Activated T-helper 1 cell treated with anti-CD3 and anti-CD28 coated beads, Interleukin-2, amount 50 U/mL, for 16 hours (primary cell): ENCODE measurements at places on chromosomes 12 and 14.

- DNase-seq = no peak
Observed at GRCh38 chr14:81095539-81095938, 125.2 kb downstream of the GTF2A1 start.

DNA sequence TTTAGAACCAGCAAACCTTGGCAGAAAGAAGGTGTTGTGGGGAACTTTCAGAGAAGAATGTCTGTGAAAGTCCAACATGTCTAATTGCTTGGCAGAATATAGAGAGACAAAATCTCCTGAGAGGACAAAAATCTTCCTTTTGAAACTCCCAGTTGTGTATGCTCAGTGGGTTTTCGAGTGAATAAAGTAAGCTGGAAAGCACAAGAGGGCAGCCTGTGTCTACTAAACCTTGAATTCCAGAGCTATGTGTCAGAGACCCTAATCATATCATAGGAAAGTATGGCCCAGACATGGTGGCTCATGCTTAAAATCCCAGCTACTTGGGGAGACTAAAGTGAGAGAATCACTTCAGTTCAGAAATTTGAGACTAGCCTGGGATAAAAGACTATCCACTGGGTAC is 661.2 kb downstream of the SLC16A7 start:
- no peak for DNase-seq

GRCh38 chr14:46734286-46734685 is 82.7 kb upstream of the RPL10L start:
- no peak for DNase-seq

- DNase-seq = no peak
Observed at GRCh38 chr14:58563978-58564377, 73.8 kb upstream of the DACT1 start.

DNA sequence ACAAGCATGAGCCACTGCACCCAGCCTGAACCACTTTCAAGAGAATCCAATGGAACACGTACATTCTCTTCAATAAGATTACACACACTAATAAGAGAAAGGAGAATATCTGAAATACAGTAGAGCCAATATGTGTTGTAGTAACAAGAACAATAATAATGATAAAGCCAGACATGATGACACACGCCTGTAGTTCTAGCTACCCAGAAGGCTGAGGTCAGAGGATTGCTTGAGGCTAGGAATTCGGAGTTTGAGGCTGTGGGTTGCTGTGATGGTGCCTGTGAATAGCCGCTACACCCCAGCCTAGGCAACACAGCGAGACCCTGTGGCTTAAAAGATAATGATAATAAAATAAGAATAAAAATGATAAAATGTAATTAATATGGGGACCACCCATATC is 15.6 kb downstream of the APOBEC1 start:
- DNase-seq = no peak

- no peak for DNase-seq
Observed at GRCh38 chr12:100720016-100720654, 74.4 kb upstream of the ANO4 start.

GRCh38 chr12:23561364-23562345 is 387.8 kb downstream of the SOX5 start:
- no peak for DNase-seq

DNA sequence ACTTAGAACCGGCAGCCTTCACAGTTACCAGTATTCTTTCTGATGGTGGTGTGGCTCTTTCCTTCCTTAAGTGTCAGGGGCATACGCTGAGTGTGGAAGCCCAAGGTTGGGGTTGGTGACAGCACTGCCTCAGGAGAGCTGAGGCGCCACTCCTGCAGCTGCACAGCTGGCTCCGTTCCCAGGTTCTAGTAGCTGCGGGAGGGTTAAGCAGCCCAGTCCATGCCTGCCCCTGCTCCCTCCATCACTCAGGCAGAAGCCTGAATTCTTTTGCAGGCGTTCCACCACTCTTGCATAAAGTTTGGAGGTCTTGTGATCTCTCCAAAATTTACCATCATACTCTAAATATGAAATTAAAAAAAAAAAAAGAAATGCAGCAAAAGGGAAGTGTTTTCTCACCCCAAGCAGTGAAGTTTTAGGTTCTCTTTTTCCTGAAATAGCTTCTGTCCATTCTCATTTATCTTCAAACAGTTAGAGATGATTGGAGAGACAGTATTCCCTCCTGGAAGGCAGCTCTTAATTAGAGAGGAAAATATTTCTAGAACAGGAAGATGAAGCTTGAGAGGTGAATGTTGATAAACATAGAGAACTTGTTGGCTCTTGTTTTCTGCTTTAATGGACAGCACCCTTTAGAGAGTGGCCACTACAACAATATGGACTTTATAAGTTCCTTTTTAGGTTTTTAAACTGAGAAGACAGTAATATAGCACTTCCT is 136.1 kb downstream of the FGD4 start:
- no peak for DNase-seq

DNA sequence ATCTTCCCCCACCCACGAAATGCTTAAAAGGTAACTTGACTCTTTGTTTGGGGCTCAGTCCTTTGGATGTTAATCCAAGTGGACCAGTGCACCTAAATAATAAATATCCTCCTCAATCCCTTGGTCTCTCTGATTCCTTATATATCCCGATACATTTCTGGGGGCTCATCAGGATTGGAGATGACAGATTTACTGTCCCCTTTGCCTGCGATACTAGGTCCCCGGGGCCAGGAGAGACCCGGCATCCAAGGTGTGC is 26.3 kb downstream of the KLRK1 start:
- no peak for DNase-seq

DNA sequence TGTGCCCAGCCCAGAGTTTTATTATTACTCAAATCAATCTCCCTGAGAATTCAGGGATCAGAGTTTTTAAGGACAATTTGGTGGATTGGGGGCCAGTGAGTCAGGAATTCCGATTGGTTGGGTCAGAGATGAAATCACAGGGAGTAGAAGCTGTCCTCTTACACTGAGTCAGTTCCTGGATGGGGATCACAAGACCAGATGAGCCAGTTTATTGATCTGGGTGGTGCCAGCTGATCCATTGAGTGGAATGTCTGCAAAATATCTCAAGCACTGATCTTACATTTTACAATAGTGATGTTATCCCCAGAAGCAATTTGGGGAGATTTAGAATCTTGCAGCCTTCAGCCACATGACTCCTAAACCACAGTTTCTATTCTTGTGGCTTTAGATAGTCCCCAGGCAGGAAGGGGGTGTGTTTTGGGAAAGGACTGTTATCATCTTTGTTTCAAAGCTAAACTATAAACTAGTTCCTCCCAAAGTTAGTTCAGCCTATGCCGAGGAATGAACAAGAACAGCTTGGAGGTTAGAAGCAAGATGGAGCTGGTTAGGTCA is 89.1 kb upstream of the CNOT2 start:
- DNase-seq = no peak

GRCh38 chr14:32129124-32129523 is 52.0 kb downstream of the ARHGAP5 start:
- no peak for DNase-seq

DNA sequence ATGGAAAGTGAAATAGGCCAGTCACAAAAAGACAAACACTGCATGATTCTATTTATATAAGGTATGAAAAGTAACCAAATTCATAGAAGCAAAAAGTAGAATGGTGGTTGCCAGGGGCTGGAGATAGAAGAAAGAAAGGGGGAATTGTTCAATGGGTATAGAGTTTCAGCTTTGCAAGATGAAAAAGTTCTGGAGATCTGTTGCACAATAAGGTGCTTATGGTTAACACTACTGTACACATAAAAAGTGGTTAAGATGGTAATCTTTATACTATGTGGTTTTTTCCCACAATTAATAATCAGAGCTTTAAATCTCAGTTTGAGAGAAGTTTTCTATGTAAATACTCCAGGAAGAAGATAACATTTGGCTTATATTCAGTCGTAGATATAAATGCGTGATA is 73.4 kb downstream of the SLC38A4 start:
- no peak for DNase-seq

DNA sequence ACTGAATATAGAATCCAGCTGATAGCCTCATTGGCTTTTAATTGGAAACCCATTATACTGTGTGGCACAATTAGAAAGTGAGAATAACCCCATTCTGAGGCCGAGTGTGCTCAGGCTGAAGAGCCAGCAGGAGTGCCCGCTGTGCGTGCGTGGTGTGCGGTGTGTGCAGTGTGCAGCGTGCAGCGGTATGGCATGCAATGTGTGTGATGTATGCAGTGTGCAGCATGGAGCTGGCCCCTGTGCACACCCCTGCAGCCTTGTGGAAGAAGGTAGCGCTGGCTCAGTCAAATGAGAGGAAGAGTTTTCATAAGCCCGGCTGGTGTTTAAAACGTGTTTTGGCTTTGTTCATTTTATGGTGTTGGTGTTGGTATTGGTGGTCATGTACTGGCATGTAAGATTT is 22.9 kb downstream of the CKB start:
- no peak for DNase-seq

GRCh38 chr12:123280971-123281370 is 9.3 kb upstream of the CDK2AP1 start:
- DNase-seq = no peak
